ENCODE measurements at places on chromosomes 7 and 10. TPM values are rescaled to one million over a fixed set of nuclear protein-coding genes. Genes with fewer than 3 reads are reported as not detected.
A peak's percentile ranks its signal among the peaks of the same experiment; 100 is the strongest.

DNA sequence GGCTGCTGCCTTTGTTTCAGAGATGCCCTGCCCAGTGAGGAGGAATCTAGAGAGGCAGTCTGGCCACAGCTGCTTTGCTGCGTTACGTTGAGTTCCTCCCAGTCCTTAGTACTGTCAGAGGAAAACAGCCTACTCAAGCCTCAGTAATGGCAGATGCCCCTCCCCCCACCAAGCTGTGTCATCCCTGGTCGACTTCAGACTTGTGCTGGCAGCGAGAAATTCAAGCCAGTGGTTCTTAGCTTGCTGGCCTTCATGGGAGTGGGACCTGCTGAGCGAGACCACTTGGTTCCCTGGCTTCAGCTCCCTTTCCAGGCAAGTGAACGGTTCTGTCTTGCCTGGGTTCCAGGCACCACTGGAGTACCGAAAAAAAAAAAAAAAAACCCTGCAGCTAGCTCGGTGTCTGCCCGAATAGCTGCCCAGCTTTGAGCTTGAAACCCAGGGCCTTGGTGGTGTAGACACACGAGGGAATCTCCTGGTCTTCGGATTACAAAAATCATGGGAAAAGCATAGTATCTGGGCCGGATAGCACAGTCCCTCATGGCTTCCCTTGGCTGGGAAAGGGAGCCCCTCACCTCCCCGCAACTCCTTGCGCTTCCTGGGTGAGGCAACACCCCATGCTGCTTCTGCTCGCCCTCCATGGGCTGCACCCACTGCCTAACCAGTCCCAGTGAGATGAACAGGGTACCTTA is 9.1 kb downstream of the SDHAF3 start:
- DNase-seq = no peak

DNA sequence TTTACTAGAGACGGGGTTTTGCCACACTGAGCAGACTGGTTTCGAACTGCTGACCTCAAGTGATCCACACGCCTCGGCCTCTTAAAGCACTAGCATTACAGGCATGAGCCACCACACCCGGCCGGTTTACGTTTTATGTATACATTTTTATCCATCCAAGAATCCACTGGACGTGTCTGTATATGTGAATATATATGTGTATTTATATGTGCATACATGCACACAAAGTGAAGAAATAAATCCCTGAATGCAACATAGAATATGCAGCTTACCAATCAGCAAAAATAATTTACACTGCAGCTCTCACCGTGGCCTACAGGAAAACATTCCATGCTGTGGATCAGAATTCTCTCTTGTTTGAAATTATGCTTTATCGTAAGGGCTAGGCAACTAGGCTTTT is 23.3 kb downstream of the DCLRE1C start:
- DNase-seq = no peak

GRCh38 chr7:11843113-11843765 is 11.2 kb upstream of the THSD7A start:
- no peak for DNase-seq

DNA sequence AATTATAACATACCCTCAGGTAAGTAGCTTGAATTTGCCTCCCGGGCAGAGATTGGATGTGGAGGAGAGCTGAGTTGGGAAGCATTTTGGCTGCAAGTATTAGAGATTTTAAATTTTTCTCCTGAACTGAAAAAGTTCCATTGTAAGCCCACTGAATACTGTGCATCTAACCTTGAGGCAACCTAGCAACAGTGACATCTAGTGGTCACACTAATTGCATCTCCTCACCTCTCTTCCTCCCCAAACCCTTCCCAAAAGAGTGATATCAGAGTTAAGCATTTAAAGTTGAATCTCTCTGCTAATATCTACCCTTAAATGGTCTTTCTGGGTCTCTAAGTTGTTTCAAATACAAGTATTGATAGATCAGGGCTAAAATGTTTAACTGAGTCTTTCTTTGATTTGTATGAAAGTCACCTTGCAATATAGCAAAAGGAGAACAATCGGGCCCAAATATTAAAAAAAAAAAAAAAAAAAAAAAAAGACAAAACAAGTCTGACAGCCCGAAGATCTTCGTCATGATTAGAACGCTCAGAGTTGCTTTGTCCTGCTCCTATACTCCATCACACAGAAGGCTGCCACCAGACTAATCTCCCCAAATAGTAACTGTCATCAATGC is 40.4 kb upstream of the DLX5 start:
- DNase-seq = peak; percentile 3

The OPALIN gene
- not detected for total RNA-seq

The FGFR2 gene
- total RNA-seq = 149 TPM

The PSD gene
- 0.45 TPM for total RNA-seq

Data from thyroid gland (tissue), 4 donors.